ENCODE measurements at places on chromosomes 16 and 17.

- no peak for DNase-seq
- H3K36me3 ChIP-seq, result peaks cover 28% of the 10 kb centered on the region
Measured at GRCh38 chr17:2063261-2064146, 8.6 kb downstream of the HIC1 start.

DNA sequence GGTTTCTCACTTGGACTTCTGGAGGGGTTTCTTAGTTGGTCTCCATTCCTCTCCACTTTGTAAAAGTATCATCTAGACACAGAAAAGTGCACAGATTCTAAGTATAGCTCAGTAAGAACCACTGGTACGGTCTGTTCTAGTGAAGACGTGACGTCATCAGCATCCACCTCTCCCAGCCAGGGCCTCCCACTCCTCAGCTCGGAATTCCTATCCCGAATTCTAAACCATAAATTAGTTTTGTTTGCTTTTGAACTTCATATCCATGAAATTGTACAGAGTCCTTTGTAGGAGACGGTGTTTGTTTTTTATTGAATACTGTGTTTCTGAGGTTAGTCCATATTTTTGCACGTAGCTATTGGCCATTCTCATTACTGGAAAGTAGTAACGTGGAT lies 25.5 kb downstream of the FOXK2 start:
- peaks cover 10% of the 10 kb centered on the region for H3K4me1 ChIP-seq
- no peaks in the 10 kb centered on the region for H3K27me3 ChIP-seq
- H3K36me3 ChIP-seq, result no peaks in the 10 kb centered on the region
- DNase-seq, result no peak

DNA sequence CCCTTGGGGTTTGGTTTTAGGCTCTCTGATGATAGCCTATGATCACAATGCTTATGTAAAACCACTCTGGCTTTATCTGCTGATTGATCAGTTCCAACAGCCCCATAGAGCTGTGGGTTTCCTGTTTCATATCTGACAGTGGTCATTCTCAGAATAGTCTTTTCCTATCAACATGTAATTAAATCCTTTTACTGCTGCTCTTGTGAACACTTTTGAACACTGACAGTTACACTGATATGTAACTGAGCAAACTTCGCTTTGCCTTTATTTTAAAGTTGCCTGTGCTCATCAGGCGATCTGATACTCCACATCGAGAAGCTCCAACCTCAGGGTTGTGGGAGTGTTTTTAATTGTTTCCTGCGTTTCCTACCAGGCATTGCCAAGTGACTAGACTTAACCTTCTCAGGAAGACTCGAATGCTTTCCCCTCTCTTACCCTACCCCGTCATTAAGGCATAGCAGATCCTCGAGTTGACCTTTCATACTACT lies 17.3 kb upstream of the CLEC18B start:
- H3K4me3 ChIP-seq, result no peak overlapping the region
- H3K27ac ChIP-seq, result no peak overlapping the region

DNA sequence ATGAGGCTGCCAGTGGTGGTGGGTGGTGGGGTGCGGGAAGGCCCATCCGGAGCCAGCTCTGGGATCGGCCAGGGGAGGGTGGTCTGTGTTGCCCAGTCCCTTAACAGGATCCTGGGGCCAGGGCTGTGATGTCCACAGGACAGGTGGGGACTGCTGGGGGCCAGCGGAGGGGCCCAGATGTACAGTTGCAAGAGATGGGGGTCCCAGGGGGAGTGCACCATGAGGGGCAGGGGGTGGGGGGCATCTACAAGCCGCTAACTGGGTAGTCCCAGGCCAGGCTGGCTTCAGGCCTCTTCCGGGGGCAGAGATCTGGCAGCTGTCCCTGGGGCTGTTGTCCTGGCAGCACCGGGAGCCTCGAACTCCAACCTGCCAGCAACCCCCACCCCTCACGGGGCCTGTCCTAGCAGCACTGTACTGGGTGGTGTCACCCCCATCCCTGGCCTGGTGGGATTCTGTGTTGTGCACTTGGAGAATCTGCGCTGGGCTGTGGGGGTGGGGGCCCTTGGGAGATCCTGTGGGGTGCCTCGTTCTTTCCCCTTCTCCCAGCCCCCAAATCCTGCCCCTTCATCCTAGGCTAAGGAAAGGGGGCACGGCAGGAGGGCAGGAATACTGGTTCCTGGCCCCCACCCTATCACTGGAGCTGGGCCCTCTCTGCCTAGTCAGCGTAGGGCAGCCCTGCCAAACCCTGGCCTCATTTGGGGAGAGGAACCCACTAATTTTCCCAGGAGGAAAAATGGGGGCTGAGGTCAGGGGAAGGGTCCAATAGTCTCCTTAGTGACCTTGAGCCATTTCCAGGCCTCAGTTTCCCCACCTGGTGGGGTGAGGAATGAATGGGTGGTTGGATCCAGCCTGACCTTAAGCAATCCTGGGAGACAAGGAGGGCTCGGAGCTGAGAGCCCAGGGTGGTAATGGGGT lies 1.4 kb downstream of the MTSS2 start:
- peaks cover 5% of the 10 kb centered on the region for H3K27me3 ChIP-seq
- peaks cover 7% of the 10 kb centered on the region for H3K4me1 ChIP-seq
- DNase-seq, result no peak
- H3K36me3 ChIP-seq, result no peaks in the 10 kb centered on the region

GRCh38 chr17:81428516-81428915 lies 33.3 kb downstream of the BAHCC1 start:
- peaks cover 30% of the 10 kb centered on the region for H3K4me1 ChIP-seq
- H3K27me3 ChIP-seq, result peaks cover 29% of the 10 kb centered on the region
- no peak overlapping the region for H3K27ac ChIP-seq

DNA sequence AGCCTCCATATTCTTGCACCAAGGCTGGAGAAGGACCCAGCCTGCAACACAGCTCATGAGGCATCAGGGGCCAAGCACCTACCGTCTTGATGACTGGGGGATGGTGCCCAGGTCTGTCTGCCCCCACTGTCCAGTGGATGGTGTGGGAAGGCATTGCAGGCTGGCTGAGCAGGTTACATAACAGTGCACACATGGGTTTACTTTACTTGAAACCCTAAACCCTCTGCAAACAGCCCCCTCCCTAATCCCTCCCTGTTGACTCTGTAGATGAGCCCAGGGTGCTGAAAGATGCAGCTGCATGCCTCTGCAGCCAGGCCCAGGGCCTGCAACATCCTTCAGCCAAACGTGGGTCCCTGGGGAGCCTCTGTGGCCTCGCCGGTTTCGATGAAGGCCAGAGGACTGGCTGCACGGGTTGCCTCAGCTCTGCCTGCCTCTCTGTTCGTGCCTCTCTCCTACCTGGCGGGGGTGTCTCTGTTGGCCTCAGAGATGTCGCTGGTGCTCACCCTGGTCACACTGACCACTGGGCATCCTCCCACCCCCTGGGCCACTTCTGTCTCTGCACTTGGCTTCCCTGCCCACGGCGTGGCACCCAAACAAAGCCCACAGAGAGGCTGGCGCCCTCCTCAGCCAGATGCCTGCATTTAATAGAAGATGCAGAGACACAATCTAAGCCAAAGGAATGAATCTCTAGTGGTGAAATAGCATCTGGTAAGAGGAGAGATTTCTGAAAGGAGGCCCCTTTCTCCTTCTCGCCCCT lies 95.1 kb downstream of the METRNL start:
- H3K4me1 ChIP-seq, result no peaks in the 10 kb centered on the region
- DNase-seq, result no peak
- H3K27me3 ChIP-seq, result no peaks in the 10 kb centered on the region
- no peaks in the 10 kb centered on the region for H3K36me3 ChIP-seq

DNA sequence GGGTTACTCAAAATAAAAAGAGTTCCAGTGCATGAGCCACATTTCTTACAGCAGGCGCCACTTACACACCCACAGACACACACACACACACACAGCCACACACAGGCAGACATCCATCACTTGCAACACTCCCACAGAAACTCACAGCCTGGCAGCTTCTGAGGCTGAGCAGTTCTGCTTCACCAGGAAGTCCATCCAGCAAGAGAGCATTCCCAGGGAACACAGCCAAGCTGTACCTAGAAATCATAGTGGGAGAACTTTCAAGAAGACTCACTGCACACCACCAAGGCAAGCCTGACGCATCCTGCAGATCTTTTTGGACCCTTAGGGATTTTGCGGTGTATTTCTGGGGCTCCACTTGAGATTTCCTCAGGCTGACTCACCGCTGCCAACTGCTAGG lies 140.9 kb upstream of the WSB1 start:
- no peak for DNase-seq
- no peaks in the 10 kb centered on the region for H3K36me3 ChIP-seq
- no peak overlapping the region for H3K4me3 ChIP-seq

DNA sequence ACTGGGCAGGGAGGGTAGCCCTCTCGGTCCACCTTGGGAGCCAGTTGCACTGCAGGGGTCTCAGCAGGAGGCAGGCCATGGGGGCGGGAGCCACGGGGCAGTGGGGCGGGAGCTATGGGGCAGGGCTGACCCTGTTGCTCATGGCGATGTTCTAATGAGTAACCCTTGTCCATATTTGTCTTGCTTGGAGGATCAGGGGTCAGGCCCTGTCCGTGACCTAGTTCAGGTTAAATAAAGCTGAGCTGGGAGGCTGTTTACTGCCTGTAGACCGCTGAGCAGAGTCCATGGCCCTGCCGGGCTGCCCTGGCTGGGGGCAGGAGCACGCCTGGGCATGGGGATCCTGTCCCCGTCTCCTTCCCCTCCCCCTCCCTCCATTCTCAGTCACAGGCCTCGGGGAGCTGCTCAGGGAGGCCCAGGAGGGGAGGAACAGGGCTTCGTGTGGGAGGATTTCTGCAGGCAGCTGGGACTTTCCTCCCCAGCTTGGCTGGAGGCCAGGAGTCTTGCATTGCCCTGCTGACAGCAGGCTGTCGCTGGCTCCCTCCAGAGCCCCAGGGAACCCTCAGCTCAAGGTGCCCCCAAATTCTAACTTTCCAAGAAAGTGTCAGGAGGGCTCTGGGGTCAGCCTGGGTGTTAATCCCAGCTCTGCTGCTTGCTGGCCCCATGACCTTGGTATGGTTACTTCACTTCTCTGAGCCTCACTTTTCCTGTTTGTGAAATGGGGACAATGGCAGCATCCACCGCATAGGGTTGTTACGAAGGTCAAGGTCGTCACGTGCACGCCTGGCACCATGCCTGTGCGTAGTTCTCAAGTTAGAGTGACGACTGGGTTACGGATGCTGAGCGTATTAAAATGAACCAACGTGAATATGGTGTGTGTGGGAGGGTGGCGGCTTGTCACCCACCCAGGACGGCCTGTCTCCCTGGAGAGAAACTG lies 6.1 kb upstream of the SERPINF2 start:
- H3K27me3 ChIP-seq, result no peaks in the 10 kb centered on the region
- DNase-seq, result peak; percentile 32
- peaks cover 15% of the 10 kb centered on the region for H3K4me1 ChIP-seq
- H3K4me3 ChIP-seq, result no peak overlapping the region

- no peaks in the 10 kb centered on the region for H3K27me3 ChIP-seq
- H3K36me3 ChIP-seq, result no peaks in the 10 kb centered on the region
- no peak overlapping the region for H3K27ac ChIP-seq
- peaks cover 6% of the 10 kb centered on the region for H3K4me1 ChIP-seq
Measured at GRCh38 chr16:27275394-27275793, 6.8 kb upstream of the NSMCE1 start.

DNA sequence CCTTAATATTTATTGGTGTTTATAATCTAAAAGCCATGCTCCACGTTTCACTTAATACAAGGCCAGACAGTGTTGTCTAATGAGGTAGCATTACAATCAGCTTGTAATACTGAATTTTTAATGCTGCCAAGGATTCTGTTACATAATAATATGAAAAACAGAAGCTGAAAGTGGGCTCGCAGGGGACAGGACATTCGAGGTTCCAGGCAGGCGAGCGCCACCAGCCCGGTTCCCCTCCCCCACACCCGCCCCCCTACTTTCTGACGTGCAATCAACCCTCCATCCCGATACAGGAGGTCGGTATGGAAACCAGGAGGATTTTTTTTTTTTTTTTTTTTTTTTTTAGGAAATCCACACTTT lies 6.2 kb upstream of the ZFHX3 start:
- H3K4me3 ChIP-seq, result no peak overlapping the region
- peaks cover 12% of the 10 kb centered on the region for H3K27me3 ChIP-seq
- DNase-seq, result no peak

- no peaks in the 10 kb centered on the region for H3K27me3 ChIP-seq
- no peak for DNase-seq
- H3K4me1 ChIP-seq, result no peaks in the 10 kb centered on the region
- no peak overlapping the region for H3K4me3 ChIP-seq
Measured at GRCh38 chr17:230395-230770, 48.9 kb upstream of the DOC2B start.

- H3K4me1 ChIP-seq, result no peaks in the 10 kb centered on the region
- no peak overlapping the region for H3K4me3 ChIP-seq
- H3K36me3 ChIP-seq, result peaks cover 6% of the 10 kb centered on the region
- no peaks in the 10 kb centered on the region for H3K27me3 ChIP-seq
Measured at GRCh38 chr16:2087748-2088631, 40.2 kb downstream of the TSC2 start.

GRCh38 chr16:27769561-27770255 lies 219.8 kb downstream of the KATNIP start:
- H3K4me3 ChIP-seq, result no peak overlapping the region
- no peaks in the 10 kb centered on the region for H3K4me1 ChIP-seq
- H3K27ac ChIP-seq, result no peak overlapping the region
- no peaks in the 10 kb centered on the region for H3K27me3 ChIP-seq
- H3K36me3 ChIP-seq, result no peaks in the 10 kb centered on the region
- DNase-seq, result no peak

DNA sequence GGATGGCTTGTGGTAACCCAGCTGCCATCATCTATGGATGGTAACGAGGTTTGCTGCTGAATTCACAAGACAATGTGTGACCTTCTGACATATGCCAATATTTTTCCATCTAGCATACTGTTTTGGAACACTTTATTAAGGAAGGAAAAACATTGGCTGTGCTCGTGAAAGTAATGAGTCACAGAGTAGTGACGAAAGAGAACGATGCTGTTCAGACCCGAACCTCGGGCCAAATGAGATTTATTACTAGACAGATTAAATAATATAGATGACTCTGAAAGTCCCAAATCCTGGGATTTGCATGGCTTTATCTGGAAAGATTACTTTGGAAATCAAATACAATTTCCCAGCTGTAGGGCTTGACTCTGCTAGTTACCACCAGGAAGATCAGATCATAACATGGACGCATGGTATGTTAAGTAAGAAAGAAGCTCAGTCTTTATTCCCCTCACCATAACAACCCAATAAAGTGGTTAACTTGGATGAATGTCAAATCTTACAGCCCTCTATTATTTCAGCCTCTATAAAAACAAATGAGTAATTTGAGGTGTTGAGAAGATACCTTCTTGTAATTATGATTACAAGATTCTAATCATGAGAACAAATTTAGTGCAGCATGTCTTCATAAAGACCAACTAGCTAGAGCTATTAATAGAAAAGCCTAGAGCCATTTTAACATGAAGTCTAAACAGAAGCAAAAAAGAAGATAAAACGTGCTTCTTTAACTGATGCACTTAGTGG lies 32.6 kb downstream of the ERN1 start:
- no peak overlapping the region for H3K27ac ChIP-seq
- no peak for DNase-seq

DNA sequence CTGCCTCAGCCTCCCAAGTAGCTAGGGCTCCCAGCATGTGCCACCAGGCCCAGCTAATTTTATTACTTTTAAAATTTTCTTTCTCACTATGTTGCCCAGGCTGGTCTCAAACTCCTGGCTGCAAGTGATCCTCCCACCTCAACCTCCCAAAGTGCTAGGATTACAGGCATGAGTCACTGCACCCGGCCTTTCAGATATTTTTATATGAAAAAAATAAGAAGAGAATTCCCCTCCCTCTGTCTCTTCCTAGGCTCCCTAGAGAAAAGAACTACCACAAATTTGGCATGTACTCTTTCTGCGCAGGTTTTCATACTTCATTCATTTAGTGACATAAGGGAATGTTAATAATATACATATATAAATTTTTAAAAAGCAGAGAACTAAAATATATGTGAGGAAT lies 21.7 kb upstream of the SMURF2 start:
- H3K36me3 ChIP-seq, result no peaks in the 10 kb centered on the region
- H3K27me3 ChIP-seq, result no peaks in the 10 kb centered on the region
- H3K4me1 ChIP-seq, result no peaks in the 10 kb centered on the region
- H3K4me3 ChIP-seq, result no peak overlapping the region
